Spleen (tissue), 13 donors: ENCODE measurements at places on chromosomes 7 and 10. TPM values are rescaled to one million over a fixed set of nuclear protein-coding genes. Genes with fewer than 3 reads are reported as not detected.

GRCh38 chr7:30201161-30201666, 66.4 kb downstream of the MTURN start:
- H3K4me3 ChIP-seq: no peak overlapping the region
- H3K4me1 ChIP-seq: peaks cover 9% of the 10 kb centered on the region
- no peaks in the 10 kb centered on the region for H3K27me3 ChIP-seq
- no peaks in the 10 kb centered on the region for H3K36me3 ChIP-seq
- DNase-seq: no peak

GRCh38 chr10:64286533-64286932, 765.3 kb downstream of the REEP3 start:
- H3K4me3 ChIP-seq: no peak overlapping the region
- no peak for DNase-seq
- no peaks in the 10 kb centered on the region for H3K4me1 ChIP-seq
- no peaks in the 10 kb centered on the region for H3K27me3 ChIP-seq
- no peak overlapping the region for H3K27ac ChIP-seq

DNA sequence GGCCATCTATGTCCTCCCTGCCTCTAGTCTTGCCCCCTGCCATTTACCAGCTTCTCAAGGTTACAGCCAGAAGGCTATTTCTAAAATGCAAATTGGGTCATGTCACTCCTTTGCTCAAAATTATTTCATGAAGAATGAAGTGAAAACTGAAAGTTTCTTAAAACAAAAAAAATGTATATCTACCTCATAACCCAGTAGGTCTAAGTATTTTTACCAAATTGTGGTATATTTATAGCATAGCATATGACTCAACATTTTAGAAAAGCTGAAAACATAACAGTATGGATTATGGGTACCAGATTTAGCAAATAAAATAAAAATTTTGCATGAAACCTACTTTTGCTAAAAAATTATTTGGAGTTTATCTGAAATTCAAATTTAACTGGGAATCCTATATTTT, 78.4 kb downstream of the SLC16A9 start:
- no peaks in the 10 kb centered on the region for H3K27me3 ChIP-seq
- peaks cover 5% of the 10 kb centered on the region for H3K4me1 ChIP-seq
- H3K4me3 ChIP-seq: no peak overlapping the region
- H3K27ac ChIP-seq: no peak overlapping the region
- no peaks in the 10 kb centered on the region for H3K36me3 ChIP-seq
- no peak for DNase-seq

GRCh38 chr7:32611201-32612099, 116.2 kb downstream of the AVL9 start:
- H3K4me3 ChIP-seq: no peak overlapping the region
- no peak overlapping the region for H3K27ac ChIP-seq
- no peaks in the 10 kb centered on the region for H3K27me3 ChIP-seq
- H3K4me1 ChIP-seq: no peaks in the 10 kb centered on the region
- no peaks in the 10 kb centered on the region for H3K36me3 ChIP-seq

GRCh38 chr7:2016761-2017480, 215.8 kb downstream of the MAD1L1 start:
- no peaks in the 10 kb centered on the region for H3K36me3 ChIP-seq
- no peak overlapping the region for H3K4me3 ChIP-seq
- H3K27ac ChIP-seq: no peak overlapping the region
- DNase-seq: peak; percentile 66
- H3K4me1 ChIP-seq: peaks cover 41% of the 10 kb centered on the region

Gene ACHE
- 3.7 TPM for polyA plus RNA-seq

Gene NYAP1
- 0.14 TPM for polyA plus RNA-seq

- H3K4me1 ChIP-seq: no peaks in the 10 kb centered on the region
- no peak overlapping the region for H3K27ac ChIP-seq
- no peaks in the 10 kb centered on the region for H3K27me3 ChIP-seq
- H3K4me3 ChIP-seq: no peak overlapping the region
- DNase-seq: no peak
These were observed 652.8 kb upstream of the CELF2 start for GRCh38 chr10:10364902-10365301.

Gene BHLHA15
- 0.61 TPM for polyA plus RNA-seq

DNA sequence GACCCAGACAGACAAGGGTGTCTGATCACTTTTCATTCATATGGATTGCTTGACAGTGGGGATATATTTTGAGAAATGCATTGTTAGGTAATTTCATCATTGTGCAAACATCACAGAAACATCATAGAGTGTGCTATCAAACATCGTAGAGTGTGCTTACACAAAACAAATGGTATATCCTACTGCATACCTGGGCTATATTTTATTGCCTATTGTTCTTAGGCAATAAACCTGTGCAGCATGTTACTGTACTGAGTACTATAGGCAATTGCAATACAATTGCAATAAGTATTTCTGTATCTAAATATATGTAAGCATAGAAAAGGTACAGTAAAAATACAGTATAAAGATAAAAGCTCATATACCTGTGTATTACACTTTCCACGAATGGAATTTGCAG, 319.1 kb downstream of the KIF20B start:
- no peak for DNase-seq
- no peaks in the 10 kb centered on the region for H3K4me1 ChIP-seq
- H3K36me3 ChIP-seq: no peaks in the 10 kb centered on the region
- H3K27ac ChIP-seq: no peak overlapping the region
- H3K4me3 ChIP-seq: no peak overlapping the region

Gene NEUROD6
- not detected for polyA plus RNA-seq

DNA sequence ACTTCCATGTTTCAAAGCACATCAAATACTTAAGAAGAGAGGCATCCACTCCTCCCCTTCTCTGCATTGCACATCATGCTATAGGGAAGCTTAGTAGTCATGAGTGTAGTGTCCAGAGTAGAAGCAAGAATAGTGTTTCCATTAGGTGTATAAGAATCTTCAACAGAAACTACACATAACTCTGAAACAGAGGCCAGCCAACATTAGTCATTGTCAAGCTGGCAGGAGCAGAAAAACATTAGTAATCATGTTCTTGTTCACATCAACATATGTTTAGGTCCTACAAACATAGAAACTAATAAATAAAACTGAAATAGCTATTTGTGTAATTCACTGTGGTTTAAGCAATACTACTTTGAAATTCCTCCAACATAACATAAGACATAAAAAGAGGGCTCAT, 370.2 kb downstream of the PPP1R3A start:
- H3K36me3 ChIP-seq: no peaks in the 10 kb centered on the region
- H3K27ac ChIP-seq: no peak overlapping the region
- no peaks in the 10 kb centered on the region for H3K27me3 ChIP-seq
- no peak overlapping the region for H3K4me3 ChIP-seq
- H3K4me1 ChIP-seq: no peaks in the 10 kb centered on the region
- no peak for DNase-seq

DNA sequence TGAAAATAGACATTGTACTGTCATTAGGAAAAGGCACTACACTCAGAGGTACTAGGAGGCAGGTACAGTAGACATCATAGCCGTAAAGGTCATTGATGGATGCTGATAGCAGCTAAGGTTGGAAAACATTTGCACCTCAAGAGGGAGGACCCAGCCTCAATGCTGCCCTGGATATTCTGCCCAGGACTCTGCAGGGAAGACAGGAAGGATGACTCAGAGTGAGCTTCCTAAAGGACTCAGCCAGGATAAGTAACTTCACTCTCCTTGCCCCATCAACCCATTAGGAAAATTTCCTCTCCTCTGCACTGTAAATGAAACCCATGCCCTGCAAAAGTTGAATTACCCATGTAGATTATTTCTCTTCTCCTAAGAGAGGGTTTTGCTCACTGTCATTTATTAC, 617.9 kb upstream of the MKI67 start:
- no peaks in the 10 kb centered on the region for H3K4me1 ChIP-seq
- no peak overlapping the region for H3K27ac ChIP-seq
- no peak for DNase-seq
- H3K36me3 ChIP-seq: no peaks in the 10 kb centered on the region
- no peak overlapping the region for H3K4me3 ChIP-seq
- H3K27me3 ChIP-seq: peaks cover 4% of the 10 kb centered on the region

- no peak overlapping the region for H3K27ac ChIP-seq
- no peak overlapping the region for H3K4me3 ChIP-seq
- DNase-seq: no peak
- no peaks in the 10 kb centered on the region for H3K27me3 ChIP-seq
These were observed 20.4 kb downstream of the FAM20C start for GRCh38 chr7:212754-213153.

DNA sequence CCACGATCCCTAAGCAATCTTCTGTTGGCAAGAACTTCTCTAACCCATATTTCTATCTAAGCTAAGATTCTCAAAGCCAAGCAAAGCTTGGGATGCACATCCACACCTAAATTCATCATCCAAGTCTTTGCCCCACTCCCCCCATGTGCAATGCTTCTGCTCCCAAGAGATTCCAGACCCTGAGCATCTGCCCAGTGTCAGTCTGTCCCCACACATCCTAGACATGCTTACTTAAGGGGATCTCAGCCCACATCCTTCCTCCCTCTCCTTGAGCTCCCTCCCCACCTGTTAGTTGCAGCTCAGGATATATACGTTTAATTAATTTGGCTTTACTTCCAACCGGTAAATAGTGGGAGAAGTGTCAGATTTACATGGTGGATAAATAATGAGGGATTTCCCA, 17.0 kb upstream of the TMEM273 start:
- DNase-seq: no peak
- H3K36me3 ChIP-seq: no peaks in the 10 kb centered on the region
- H3K4me1 ChIP-seq: no peaks in the 10 kb centered on the region
- no peaks in the 10 kb centered on the region for H3K27me3 ChIP-seq
- H3K27ac ChIP-seq: no peak overlapping the region

Gene TSPAN15
- 28.2 TPM for polyA plus RNA-seq

GRCh38 chr7:131057794-131058070, 269.9 kb upstream of the MKLN1 start:
- H3K27ac ChIP-seq: peak overlapping the region; percentile 82
- no peaks in the 10 kb centered on the region for H3K27me3 ChIP-seq
- no peak overlapping the region for H3K4me3 ChIP-seq
- H3K4me1 ChIP-seq: peaks cover 83% of the 10 kb centered on the region
- DNase-seq: no peak

GRCh38 chr7:44375926-44376342, 50.5 kb upstream of the CAMK2B start:
- H3K4me1 ChIP-seq: no peaks in the 10 kb centered on the region
- H3K27ac ChIP-seq: no peak overlapping the region
- DNase-seq: no peak
- no peaks in the 10 kb centered on the region for H3K27me3 ChIP-seq
- no peak overlapping the region for H3K4me3 ChIP-seq

- DNase-seq: no peak
- H3K36me3 ChIP-seq: no peaks in the 10 kb centered on the region
- no peaks in the 10 kb centered on the region for H3K27me3 ChIP-seq
- H3K27ac ChIP-seq: no peak overlapping the region
- peaks cover 48% of the 10 kb centered on the region for H3K4me1 ChIP-seq
These were observed 1.3 kb upstream of the COMMD3 start for GRCh38 chr10:22314852-22315251.

- H3K4me1 ChIP-seq: no peaks in the 10 kb centered on the region
- no peaks in the 10 kb centered on the region for H3K36me3 ChIP-seq
- no peak overlapping the region for H3K27ac ChIP-seq
- no peaks in the 10 kb centered on the region for H3K27me3 ChIP-seq
- H3K4me3 ChIP-seq: no peak overlapping the region
These were observed 1.9 kb downstream of the SCART1 start for GRCh38 chr10:133455611-133456031.

GRCh38 chr10:1057106-1057657, 997 bp downstream of the WDR37 start:
- no peak for DNase-seq
- H3K4me1 ChIP-seq: peaks cover 53% of the 10 kb centered on the region
- peak overlapping the region; percentile 97 for H3K4me3 ChIP-seq
- peak overlapping the region; percentile 100 for H3K27ac ChIP-seq
- no peaks in the 10 kb centered on the region for H3K36me3 ChIP-seq

DNA sequence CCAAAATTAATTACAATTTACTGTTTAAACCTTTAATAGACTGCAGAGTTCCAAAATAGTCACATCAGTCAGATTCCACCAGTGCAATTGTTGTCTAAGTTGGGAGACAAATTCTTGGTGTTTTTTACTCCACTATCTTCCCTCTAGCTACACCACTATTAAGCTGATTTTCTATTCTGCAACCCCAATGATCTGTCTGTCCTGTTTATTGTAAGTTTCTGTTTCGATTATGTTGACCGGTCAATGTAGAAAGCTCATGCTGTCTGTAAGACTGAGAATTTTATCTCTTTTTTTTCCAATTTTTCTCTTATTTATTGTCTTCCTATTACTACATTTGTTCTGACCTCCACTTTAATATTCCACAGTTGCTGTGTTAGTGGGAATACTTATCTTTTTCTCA, 557.5 kb downstream of the SH2D4B start:
- H3K27me3 ChIP-seq: no peaks in the 10 kb centered on the region
- DNase-seq: no peak
- H3K4me1 ChIP-seq: no peaks in the 10 kb centered on the region
- no peak overlapping the region for H3K27ac ChIP-seq

GRCh38 chr7:139246905-139247304, 15.9 kb downstream of the UBN2 start:
- H3K27ac ChIP-seq: no peak overlapping the region
- no peak overlapping the region for H3K4me3 ChIP-seq
- no peak for DNase-seq
- peaks cover 22% of the 10 kb centered on the region for H3K36me3 ChIP-seq
- H3K4me1 ChIP-seq: no peaks in the 10 kb centered on the region

Gene SHOC2
- polyA plus RNA-seq: 24.5 TPM

Gene PIP
- polyA plus RNA-seq: not detected

DNA sequence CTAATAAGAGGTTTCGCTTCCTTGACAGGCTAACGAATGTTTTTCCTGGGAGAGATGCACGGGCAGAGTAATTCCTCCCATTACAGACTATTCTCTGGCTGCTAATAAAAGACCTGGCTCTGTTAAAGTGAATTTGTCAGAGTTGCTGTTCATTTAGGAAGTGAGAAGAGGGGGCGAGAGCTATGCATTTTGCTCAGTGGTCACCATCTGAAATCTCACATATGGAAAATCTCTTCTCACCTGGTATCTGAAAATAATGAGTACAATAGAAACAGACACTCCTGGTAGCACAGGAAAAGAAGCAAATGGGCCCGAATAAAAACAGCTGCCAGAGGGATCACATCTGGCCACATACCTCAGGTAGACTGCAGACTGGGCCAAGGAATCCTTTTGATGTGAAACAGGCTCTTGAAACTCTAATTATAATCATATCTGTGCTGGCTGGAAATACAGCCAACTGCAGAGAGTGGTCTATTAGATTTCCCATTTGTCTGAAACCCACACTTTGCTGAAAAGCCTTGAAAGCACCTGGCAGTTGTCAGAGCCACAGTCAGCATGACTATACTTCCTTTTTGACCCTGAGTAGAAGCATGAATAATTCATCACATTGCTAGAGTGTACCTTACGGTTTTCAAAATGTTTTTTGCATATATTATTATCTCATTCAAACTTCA, 33.6 kb downstream of the AOAH start:
- no peaks in the 10 kb centered on the region for H3K36me3 ChIP-seq
- H3K4me3 ChIP-seq: no peak overlapping the region
- no peaks in the 10 kb centered on the region for H3K27me3 ChIP-seq
- no peak overlapping the region for H3K27ac ChIP-seq

- H3K27me3 ChIP-seq: no peaks in the 10 kb centered on the region
- no peak overlapping the region for H3K27ac ChIP-seq
- H3K36me3 ChIP-seq: no peaks in the 10 kb centered on the region
- no peaks in the 10 kb centered on the region for H3K4me1 ChIP-seq
- no peak for DNase-seq
These were observed 8.4 kb downstream of the RPEL1 start for GRCh38 chr10:103254113-103254512.

Gene PAX4
- not detected for polyA plus RNA-seq

GRCh38 chr10:113226399-113226798, 276.4 kb downstream of the TCF7L2 start:
- no peaks in the 10 kb centered on the region for H3K4me1 ChIP-seq
- H3K27me3 ChIP-seq: no peaks in the 10 kb centered on the region
- H3K4me3 ChIP-seq: no peak overlapping the region
- no peak overlapping the region for H3K27ac ChIP-seq
- DNase-seq: no peak
- H3K36me3 ChIP-seq: no peaks in the 10 kb centered on the region

Gene OR13A1
- polyA plus RNA-seq: 0.94 TPM

Gene RNF133
- not detected for polyA plus RNA-seq

Gene PRR15
- 0.06 TPM for polyA plus RNA-seq
